Mucosa of gallbladder (tissue), 1 donor: ENCODE measurements at places on chromosomes 16 and 17. TPM values are rescaled to one million over a fixed set of nuclear protein-coding genes. Genes with fewer than 3 reads are reported as not detected.

The DNAH9 gene
- 1.5 TPM for total RNA-seq

The GUCY2D gene
- 0.63 TPM for total RNA-seq

The KRT14 gene
- 0.20 TPM for total RNA-seq

The ABCA10 gene
- 8.7 TPM for total RNA-seq

The CHP2 gene
- total RNA-seq, result not detected

The WNK4 gene
- 0.37 TPM for total RNA-seq

The HELZ gene
- 49.5 TPM for total RNA-seq

- DNase-seq, result no peak
Measured at GRCh38 chr17:7439462-7440112, at the start of gene FGF11. Gene FGF11 (plus strand): TSS chr17:7439512. CDS start chr17:7439621, 109 bp downstream.

DNA sequence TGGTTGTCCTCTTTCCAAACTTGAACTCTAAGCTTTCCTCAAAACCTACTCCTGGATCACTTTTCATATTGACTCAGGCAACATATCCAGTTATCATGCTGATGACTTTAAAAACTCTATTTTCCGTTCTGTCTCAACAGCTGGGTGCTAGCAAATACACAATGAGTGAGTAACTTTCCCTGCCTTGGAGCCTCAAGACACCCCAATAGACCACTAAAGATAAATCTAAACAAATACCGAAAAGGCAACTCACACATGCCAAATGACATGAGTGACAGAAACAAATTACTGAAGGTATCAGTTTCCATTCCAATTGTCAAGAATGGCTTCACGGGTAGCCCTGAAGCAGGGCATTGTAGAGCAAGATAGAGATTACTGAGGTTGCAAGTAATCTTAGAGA, 15.7 kb upstream of the TMEM101 start:
- no peak for DNase-seq

GRCh38 chr17:61310590-61310989, 89.1 kb upstream of the TBX2 start:
- DNase-seq, result no peak

DNA sequence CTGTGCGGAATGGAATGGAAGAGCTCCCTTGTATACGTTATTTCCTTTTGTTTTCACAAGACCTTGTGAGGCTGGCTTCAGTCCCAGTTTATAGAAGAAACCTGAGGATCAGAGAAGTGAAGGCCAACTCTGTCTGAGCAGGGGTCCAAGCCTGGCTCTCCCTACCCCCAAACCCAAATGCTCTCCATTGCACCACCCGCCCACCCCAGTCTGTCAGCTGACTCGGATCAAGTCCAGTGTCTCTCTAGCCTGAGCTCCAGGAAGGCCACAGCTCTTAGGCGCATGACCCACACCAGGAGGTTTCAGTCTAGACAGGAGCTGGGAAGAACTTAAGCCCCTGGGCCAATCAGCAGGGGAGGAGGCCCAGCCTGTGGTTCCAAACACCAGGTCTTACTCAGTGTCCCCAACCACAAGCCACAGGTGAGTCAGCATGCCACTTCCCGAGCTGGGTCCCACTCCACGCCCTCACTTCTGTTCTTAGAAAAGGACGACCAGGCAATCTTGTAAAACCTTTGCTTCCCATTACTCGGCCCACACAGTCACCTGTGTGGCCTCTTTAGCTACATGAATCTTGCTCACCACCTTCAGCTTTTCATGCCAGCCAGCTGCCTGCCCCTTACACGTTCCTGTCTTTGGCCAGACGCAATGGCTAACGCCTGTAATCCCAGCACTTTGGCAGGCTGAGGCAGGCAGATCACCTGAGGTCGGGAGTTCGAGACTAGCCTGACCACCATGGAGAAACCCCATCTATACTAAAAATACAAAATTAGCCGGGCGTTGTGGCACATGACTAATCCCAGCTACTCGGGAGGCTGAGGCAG, 27.8 kb downstream of the TK2 start:
- DNase-seq, result no peak

GRCh38 chr17:9414471-9414870, 161.1 kb downstream of the STX8 start:
- no peak for DNase-seq

- no peak for DNase-seq
Measured at GRCh38 chr17:43155666-43156065, 15.3 kb upstream of the NBR1 start.

DNA sequence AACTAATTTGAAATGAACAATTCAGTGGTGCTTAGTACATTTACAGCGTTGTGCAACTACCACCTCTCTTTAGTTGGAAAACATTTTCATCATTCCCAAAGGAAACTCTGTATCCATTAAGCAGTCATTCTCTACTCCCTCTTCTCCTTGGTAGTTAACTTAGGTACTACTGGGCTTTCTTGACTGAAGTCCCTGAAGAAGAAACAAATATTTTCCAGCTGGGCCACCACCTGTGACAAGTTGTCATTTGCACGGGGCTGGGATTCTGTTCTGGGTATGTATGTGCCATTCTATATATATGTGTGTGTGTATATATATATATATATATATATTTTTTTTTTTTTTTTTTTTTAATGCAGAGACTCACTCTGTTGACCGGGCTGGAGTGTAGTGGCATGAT, 15.4 kb upstream of the RMI2 start:
- no peak for DNase-seq

GRCh38 chr17:80963812-80964543, 27.7 kb upstream of the CHMP6 start:
- no peak for DNase-seq

DNA sequence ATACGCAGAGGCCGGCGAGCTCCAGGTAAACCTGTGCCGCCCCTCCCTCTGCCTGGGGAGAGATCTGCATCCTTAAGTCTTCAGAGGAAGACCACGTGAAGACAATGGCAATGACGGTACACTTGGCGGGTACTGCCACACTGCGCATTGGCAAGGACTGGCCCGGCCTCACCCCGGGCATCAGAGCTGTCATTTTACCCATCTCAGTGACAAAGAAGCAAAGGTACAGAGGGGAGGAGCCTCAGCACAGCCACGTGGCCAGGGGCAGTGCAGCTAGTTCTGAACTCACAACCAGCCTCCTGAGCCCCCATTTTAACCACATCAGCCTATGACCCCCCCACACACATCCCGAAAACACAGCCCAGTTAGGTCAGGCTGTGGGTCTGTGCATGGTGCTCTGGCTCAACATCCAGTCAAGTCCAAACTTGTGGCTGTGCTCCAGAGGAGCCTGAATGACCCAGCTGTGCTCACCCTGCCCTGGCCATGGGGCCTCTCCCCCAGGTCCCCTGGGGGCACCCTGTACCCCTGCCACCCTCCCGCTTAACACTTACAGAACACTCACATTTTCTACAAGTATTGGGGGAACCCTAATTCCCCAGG, 80.6 kb downstream of the C16orf95 start:
- no peak for DNase-seq

DNA sequence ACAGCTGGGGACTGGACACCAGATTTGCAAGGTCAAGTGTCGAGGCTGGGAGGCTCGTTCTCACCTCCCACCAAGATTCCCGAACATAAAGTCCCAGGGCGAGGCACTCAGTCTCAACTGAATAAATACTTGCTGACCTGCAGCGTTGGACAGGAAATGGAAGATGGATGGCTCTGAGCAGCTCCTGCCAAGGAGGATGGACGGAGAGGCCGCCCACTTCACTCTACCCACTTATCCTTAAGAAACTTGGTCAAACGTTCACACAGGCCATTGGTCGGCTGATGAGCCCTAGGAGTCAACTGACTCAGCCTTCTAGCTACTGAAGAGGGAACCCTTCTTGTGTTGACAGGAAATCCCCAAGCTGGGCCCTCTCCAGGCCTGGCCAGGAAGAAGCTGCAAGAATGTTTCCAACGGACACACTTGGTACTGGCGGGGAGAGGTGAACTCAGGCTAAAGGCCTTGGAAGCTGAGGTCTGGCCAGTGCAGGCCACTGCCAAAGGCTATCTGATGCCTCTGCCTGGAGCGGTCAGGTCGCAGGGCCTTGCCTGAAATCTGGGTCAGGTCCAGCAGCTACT, 50.0 kb downstream of the VAC14 start:
- DNase-seq, result peak; percentile 59

- peak; percentile 34 for DNase-seq
Measured at GRCh38 chr16:47848421-47849109, 307.2 kb downstream of the ABCC12 start.

GRCh38 chr16:25875956-25876598, 184.3 kb downstream of the HS3ST4 start:
- DNase-seq, result no peak

GRCh38 chr17:79114458-79115301, 40.1 kb downstream of the ENGASE start:
- peak; percentile 69 for DNase-seq

- DNase-seq, result no peak
Measured at GRCh38 chr16:14309906-14310305, 238.8 kb downstream of the MRTFB start.

- DNase-seq, result no peak
Measured at GRCh38 chr17:37828651-37829124, 83.8 kb upstream of the HNF1B start.

GRCh38 chr17:77959926-77960521, 1.5 kb downstream of the TNRC6C start:
- no peak for DNase-seq

DNA sequence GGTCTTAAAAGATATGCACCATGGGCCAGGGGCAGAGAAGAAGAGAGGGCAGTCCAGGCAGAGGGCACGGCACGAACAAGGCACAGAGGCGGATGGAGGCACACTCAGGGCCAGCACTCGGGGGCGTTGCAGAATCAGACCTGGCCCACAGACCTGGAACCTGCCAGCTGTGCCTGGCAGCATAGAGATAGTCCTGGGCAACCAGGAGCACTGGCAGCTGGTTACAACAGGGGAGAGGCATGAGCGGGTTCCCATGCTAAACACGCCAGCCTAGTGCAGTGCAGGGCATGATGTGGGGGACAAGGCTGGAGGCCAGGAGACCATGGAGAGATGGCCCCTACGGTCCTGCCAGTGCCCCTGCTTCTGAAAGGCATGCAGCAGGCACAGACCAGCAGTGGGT, 56.9 kb upstream of the RBFOX3 start:
- DNase-seq, result no peak

- DNase-seq, result no peak
Measured at GRCh38 chr16:76583466-76583865, 306.3 kb downstream of the CNTNAP4 start.

GRCh38 chr16:1053121-1053521, 19.4 kb upstream of the SSTR5 start:
- no peak for DNase-seq

GRCh38 chr17:81059026-81059425, 24.1 kb downstream of the BAIAP2 start:
- peak; percentile 53 for DNase-seq

- no peak for DNase-seq
Measured at GRCh38 chr16:68731637-68732036, 5.5 kb upstream of the CDH1 start.

GRCh38 chr17:66462010-66462409, 159.6 kb downstream of the PRKCA start:
- no peak for DNase-seq

DNA sequence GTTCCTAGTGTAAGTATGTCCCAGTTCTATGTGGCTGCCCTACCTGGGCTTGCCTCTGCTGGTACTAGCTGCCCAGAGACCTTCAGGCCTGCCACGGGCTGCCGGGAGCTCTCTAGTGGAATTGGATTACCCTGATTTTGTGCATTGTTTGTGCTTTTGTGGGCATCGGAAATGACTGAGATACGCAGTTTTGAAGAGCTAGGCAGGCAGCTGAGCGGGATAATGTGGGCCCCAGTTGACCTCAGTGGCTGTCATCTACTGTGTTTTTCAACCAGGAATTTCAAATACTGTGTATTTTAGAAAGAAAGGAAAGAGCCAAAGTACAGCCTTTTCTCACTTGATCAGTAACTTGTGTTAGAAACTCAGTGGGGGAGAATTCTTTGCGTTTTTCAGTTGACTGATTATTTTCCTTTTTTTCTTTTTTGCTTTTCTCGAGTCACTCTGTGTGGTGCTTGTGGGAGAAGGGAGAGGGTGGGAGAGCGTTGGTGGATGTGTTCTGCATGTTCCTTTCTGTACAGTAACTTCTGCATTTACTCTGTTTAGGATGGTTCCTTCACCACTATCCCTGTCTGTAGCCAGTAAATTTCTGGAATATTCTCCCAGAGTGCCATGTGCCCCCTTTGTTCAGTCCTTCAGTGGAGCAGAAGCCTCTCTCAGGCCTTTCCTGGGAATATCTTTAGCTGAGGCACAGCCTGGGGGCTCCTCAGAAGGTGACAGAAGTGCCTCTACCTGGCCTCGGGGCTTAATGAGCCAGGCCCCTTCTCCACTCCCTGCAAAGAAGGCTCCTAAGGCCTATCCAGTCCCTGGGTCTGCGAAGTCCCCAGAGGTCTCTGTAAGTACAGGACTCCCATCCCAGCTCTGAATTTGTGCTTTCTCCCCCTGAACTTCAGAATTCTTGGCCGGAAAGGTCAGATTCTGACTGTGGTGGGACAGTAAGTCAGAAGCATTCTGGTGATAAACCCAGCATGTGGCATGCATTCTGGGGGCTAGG, 15.0 kb upstream of the SLC12A3 start:
- DNase-seq, result no peak

DNA sequence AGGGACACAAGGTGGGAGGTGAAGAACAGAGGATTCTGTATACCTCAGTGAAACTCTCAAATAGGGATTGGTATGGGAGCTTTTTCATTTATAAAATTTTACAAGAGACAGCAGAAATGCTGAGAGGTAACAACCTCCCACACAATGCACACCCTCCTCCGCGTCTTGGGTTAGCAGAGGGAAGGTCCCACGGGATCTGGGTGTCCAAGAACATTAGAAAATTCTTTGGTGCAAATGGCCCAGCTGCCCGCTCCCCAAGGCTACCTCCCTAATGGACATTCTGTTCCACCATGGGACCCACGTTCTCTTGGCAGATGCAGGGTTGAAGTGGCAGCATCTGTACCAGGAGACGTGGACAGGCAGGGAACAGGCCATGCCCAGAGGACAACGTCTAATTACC, 22.5 kb downstream of the GPR139 start:
- DNase-seq, result no peak

DNA sequence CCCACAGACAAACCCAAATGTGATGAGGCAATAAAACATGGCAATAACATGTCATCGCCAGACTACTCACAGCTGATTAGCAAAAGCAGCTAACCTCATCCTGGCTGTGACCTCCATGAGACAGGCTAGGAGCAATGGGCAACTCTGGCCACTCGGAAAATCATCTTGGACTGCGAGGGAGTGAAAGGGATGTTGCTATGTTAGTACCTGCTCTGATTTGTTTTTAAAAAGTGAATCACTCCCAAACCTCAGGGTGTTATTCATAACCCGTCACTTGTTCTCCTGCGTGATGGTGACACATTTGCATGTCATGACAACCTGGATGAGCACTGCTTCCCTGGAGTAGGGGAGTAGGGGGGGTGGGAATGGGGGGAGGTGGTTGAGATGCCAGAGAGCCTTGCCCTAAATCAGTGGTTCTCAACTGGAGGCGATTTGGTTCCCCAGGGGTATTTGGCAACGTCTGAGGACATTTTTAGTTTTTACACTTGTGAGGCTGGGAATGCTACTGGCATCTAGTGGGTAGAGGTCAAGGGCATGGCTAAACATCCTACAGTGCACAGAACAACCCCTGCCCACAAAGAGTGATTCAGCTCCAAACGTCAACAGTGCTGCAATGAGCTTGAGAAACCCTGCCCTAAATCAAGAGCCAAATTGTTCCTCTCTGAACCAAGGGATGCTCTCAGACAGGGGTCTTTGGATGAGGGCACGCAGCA, 241.7 kb downstream of the SOX9 start:
- no peak for DNase-seq
